ENCODE measurements at places on chromosomes 12 and 14. TPM values are rescaled to one million over a fixed set of nuclear protein-coding genes. Genes with fewer than 3 reads are reported as not detected.

Gene NAB2
- 44.5 TPM for total RNA-seq

Gene ACTR6
- 12.5 TPM for total RNA-seq

Gene GLT1D1
- 1.8 TPM for total RNA-seq

Gene MYH6
- 3.3 TPM for total RNA-seq

Gene OTOGL
- 0.41 TPM for total RNA-seq

Gene TAS2R20
- 8.2 TPM for total RNA-seq

Gene AQP5
- 10.4 TPM for total RNA-seq

Gene ALDH1L2
- total RNA-seq, result 11.9 TPM

Gene OR4K13
- not detected for total RNA-seq

Gene ZNF268
- 26.9 TPM for total RNA-seq

Gene VRTN
- not detected for total RNA-seq

Gene KLRC1
- total RNA-seq, result 0.72 TPM

Gene CEP128
- 17.6 TPM for total RNA-seq

Gene KLHL33
- total RNA-seq, result 1.9 TPM

Gene TSPAN9
- total RNA-seq, result 162 TPM

Gene LRFN5
- 8.8 TPM for total RNA-seq

Gene KCNH3
- total RNA-seq, result 2.3 TPM

Gene PAPLN
- 7.3 TPM for total RNA-seq

Gene SRRM4
- 0.31 TPM for total RNA-seq

Gene PLA2G1B
- total RNA-seq, result not detected

Gene NOXRED1
- total RNA-seq, result not detected

Gene FAM186B
- total RNA-seq, result 0.82 TPM

Gene IFNG
- 0.51 TPM for total RNA-seq

Gene PLEKHA5
- 37.0 TPM for total RNA-seq

Gene CD163
- total RNA-seq, result 8.8 TPM

Gene CCDC177
- total RNA-seq, result 0.21 TPM

Gene LALBA
- total RNA-seq, result not detected

Gene SUOX
- total RNA-seq, result 11.1 TPM

Gene TRHDE
- total RNA-seq, result 1.8 TPM

Gene NOS1
- total RNA-seq, result 21.2 TPM

Gene CLEC7A
- 3.6 TPM for total RNA-seq

Gene SERPINA10
- total RNA-seq, result not detected

Gene CLEC4A
- 1.9 TPM for total RNA-seq

Gene HOXC13
- not detected for total RNA-seq

Gene KLRC2
- total RNA-seq, result not detected

Gene TMTC1
- 67.0 TPM for total RNA-seq

Gene MARK3
- total RNA-seq, result 77.9 TPM

Gene TAS2R19
- total RNA-seq, result 17.1 TPM

Gene BDKRB2
- 9.1 TPM for total RNA-seq

Gene LRCOL1
- not detected for total RNA-seq

Gene IL31
- total RNA-seq, result not detected

Gene PRB2
- not detected for total RNA-seq

Measured in tongue (tissue), 3 donors.